ENCODE measurements at places on chromosomes 2 and 18.

GRCh38 chr2:3610415-3610814 lies 15.5 kb downstream of the COLEC11 start:
- no peak for DNase-seq

DNA sequence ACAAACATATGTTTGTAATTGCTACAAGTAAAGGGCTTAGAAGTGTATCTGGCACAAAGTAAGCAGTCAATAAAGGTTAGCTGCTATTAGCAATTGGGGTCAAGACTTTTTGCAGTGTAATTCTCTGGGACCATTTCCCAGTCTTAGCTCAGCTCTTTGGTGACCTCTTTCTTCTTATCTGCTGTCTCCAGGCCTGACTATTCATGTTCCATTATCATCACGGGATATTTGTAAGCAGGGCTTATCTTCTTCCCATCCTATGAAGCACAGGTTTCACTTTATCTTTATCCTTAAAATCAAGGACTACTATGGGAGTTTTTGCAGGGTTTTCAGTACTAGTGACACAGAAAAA lies 131.7 kb downstream of the DOCK10 start:
- DNase-seq, result no peak

DNA sequence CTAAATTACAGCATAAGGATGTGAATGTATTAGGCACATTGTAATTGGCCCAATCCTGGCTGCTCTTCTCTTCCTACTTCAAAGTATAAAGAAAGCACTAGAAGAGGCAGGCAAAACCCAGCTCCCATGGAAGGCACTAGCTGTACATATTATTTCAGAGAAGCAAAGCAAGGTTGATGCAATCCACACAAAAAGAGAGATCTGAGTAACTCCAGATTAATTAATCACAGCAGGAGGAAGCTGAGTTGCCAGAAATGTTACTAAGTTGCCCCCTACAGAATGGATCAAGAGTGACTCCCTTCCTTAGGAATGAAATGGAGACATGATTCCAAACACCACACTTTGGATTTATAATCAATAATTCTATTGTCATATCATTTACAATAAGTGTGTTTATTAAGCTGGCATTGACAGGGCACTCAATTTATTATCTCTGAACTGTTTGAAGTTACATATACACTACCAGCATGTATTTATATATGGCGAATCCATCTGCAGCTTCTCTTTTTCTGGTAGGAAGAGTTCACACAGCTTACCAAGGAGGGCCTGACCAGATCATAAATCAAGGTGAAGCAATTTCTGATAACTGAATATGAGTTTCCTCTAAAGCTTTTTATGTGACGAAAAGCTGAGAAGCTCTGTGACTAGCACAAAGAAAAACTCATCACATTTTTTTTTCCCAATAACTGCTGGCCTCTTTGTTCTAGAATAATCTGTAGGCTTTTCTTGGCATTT lies 393.1 kb upstream of the LYPD1 start:
- no peak for DNase-seq

GRCh38 chr2:226040344-226040900 lies 640.9 kb downstream of the NYAP2 start:
- no peak for DNase-seq

DNA sequence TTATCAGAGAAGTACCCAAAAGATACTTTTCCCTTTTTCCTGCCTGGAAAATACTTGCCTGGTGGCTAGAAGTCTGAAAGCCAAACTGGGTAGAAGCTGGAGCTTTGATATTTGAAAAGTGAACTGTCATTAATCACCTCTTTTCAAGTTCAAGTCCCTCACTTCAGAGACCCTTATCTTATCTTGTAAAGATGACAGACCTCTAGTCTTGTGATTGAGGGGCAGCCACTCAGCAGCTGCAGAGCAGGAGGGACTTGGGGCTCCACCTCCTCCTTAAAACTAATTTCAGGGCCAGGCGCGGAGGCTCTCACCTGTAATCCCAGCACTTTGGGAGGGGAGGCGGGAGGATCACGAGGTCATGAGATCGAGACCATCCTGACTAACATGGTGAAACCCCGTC lies 64.2 kb upstream of the CDCA7 start:
- no peak for DNase-seq

DNA sequence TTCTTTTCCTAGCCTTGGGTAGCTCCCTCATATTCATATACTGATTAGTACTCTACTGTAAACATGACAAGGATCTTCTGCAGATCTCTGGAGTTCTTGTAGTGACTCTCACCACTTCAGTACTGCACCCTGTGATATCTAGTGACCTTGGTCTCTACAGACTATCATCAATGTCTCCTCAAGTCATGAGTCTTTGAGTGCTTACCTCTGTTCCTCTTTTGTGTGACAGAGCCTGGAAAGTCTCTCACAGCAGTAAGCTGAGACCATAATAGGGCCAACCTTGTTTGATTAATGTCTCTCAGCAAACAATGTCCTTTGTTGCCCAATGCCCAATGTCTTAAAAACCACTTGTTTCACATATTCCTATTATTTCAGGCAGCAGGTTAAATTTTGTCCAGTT lies 34.2 kb upstream of the BAZ2B start:
- no peak for DNase-seq

GRCh38 chr18:6929370-6930102 lies 188.1 kb downstream of the LAMA1 start:
- DNase-seq, result no peak

- no peak for DNase-seq
Measured at GRCh38 chr18:69978732-69979715, 31.4 kb upstream of the CD226 start.

DNA sequence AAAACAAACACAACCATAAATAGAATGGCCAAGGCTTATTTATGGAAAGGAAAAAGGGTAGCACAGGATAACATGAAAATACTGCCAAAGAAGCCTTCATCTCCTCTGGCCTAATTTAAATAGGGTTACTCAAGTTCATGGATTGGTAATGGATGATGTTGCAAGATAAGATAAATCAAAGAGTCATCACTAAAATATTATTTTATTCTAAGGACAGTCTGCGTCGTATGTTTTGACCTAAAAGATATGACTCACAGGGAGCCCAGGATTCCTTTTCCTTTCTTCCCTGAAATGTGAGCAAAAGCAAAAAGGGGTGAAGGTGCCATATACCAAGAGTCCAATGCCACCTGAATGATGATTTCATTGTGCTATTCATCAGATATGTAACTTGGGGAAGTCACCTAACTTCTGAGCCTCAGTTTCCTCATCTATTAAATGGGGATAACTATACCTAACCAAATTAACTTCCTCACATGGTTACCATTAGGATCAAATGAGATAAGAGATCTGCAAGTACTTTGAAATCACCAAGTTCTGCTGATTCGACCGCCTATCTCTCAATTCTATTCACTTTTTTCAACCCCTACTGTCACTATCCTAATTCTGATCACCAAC lies 137.7 kb downstream of the THADA start:
- DNase-seq, result no peak

DNA sequence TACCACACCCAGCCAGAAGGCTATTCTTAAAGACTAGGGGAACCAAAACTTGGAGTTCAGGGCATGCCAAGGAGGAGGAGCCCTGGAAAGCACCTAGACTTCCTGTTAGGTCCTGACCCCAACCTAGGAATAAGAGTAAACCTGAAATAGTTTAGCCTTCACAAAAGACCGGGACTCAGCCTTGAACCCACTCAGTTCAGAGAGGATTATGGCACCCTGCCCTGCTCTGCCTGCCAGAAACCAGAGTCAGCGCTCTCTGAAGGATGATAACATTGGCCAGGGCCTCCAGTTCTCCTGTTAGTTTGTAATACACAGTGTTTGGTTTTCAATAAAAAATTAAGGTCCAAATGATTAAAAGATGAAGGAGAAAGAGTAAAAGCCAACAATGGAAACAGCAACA lies 96.4 kb downstream of the LDLRAD4 start:
- DNase-seq, result no peak
